ENCODE measurements at places on chromosomes 5 and 9. TPM values are rescaled to one million over a fixed set of nuclear protein-coding genes. Genes with fewer than 3 reads are reported as not detected.

The NSD1 gene
- 27.2 TPM for total RNA-seq

The PCDHGA5 gene
- 0.63 TPM for total RNA-seq

DNA sequence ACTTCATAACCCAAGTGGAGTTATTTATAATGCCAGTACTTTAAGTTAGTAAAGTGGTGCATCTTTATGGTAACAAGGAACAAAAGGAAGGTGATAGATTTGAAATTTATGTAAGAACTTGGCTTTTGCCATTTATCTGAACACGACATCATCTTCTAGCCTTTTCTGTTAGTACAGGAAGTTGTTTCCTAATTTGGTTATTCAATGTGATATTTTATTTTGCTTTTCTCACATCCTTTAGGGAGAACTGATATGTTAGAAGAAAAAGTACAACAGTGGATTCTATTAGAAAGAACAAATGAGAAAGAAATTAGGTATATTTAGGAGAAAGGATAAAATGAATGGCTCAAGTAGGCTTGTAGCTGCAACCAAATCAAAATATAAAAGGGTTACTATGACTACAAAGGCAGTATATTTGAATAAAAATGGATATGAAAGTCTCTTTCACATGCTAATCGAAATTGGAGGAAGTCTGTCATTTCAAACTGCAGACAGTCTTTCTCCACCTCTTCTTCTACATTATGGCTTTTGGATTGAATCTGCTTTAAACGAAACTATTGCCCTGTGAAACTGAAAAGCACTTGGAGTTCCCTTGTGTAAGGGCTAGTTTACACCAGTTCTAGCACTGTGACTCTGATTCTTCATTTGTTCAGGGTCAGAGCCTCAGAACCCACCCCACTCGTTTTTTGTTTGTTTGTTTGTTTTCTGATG, 18.5 kb upstream of the SLC24A2 start:
- no peak for DNase-seq

- no peak for DNase-seq
Observed at GRCh38 chr5:151926188-151926587, 1.5 kb upstream of the GLRA1 start.

The PCDHA12 gene
- not detected for total RNA-seq

- DNase-seq = no peak
Observed at GRCh38 chr9:116940614-116941215, 253.6 kb downstream of the TRIM32 start.

The OR13F1 gene
- not detected for total RNA-seq

The CCDC152 gene
- total RNA-seq = 2.7 TPM

GRCh38 chr9:105861972-105862371, 167.6 kb downstream of the TMEM38B start:
- DNase-seq = no peak

All from epithelial cell of proximal tubule (primary cell).